ENCODE measurements at places on chromosomes 1 and 21.

- no peak for DNase-seq
Observed at GRCh38 chr1:81820765-81821164, 20.0 kb downstream of the ADGRL2 start.

GRCh38 chr1:234542211-234542850, 63.4 kb upstream of the TARBP1 start:
- DNase-seq = no peak

GRCh38 chr1:18945401-18945849, 11.1 kb downstream of the IFFO2 start:
- no peak for DNase-seq

- DNase-seq = no peak
Observed at GRCh38 chr1:184684285-184685074, 70.2 kb downstream of the EDEM3 start.

DNA sequence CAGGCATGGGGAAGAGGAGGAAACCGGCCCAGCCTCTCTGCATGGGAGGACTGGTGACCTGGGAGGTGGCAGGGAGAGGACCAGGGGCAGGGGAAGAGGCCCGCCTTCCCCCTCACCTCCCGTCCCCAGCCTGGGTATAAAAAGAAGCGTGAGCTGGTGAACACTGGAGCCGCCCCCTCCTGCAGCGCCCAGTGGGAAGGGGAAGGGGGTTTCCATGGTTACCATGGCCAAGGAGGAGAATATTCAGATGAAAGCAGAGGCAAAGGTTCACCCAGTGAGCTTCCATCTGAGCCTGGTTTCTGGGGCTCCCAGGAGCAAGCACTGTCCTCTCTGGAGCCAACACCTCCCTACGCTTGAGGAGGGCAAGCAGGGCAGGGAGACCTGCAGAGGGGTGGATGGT, 54.9 kb downstream of the ACOT7 start:
- DNase-seq = no peak

- DNase-seq = no peak
Observed at GRCh38 chr1:33338048-33338439, 17.1 kb upstream of the A3GALT2 start.

DNA sequence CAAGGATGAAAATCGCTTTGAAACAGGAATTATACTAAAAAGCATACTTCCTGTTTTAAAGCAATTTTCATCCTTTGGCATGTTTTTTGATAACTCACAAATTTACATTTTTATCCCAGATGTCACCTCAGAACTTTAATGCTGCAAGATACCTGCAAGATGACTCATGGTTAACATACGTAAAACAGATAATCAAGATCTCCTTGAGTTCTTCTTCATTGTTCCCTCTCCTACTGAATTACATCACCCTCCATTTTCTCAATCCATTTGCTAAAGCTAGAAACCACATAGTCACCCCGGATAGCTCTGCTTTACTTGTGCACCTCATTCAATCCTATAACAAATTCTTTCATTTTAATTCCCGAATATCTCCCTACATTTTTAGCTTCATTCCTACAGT, 1114.2 kb downstream of the PLA2G4A start:
- DNase-seq = no peak

GRCh38 chr1:232378266-232379062, 251.5 kb downstream of the SIPA1L2 start:
- no peak for DNase-seq

GRCh38 chr21:31182231-31183140, 144.2 kb upstream of the KRTAP19-8 start:
- no peak for DNase-seq

DNA sequence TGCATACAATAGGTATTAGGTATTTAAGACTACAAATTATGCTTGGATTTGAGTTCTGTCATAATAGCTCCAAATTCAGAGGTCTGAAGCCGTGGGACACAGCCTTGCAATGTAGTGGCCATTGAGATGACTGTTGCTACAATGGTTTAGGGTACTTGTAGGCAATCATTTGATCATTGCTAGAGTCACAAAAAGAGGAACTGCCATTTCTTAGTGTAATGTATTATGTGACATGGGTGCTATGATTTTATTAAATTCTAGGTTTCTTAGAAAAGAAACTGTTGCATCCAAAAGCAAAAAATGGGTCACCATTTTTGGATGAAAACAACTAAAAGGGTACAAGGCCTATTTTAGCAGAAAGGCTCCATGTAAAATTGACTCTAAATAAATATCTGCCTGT, 129.9 kb upstream of the ZNF644 start:
- DNase-seq = no peak

DNA sequence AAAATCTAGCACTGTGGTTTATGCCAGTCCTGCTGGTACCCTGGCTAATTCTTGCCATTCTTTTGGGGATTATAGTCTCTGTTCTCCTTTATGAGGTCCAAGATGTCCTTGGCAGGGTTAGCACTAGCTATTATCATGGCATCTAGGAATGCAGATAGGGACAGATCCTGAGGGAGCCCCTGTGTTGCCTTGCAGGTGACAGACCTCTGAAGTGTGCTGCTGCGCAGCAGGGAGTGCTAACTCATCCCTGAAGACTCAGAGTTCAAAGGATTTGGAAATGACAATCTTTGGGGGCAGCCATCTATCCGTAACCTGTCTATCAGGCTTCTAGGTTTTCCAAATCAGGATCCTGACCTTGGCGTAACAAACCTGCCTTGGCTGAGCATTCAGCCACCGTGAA, 16.3 kb downstream of the ZFYVE9 start:
- no peak for DNase-seq

GRCh38 chr1:172680733-172681275, 21.9 kb downstream of the FASLG start:
- DNase-seq = no peak

GRCh38 chr1:205301842-205302588, 19.5 kb downstream of the NUAK2 start:
- DNase-seq = no peak

DNA sequence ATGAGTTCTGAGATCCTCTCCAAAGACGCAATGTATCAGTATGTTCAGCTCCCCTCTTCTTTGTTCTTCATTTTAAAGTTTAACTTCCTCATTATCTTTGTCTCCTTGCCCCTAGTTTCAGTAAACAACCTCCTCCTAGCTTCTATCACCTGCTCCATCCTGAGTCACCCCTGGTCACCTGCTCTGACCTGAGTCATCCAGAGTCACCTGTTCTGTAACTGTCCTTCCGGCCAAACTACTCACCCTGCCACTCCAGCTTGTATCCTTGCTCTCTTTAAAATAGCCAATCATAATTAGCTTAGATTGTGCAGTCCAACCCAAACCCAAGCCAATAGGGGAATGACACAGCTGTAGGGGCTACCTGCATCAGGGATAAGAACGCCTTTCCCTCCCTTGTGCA, 332.0 kb downstream of the OLFM3 start:
- DNase-seq = no peak

DNA sequence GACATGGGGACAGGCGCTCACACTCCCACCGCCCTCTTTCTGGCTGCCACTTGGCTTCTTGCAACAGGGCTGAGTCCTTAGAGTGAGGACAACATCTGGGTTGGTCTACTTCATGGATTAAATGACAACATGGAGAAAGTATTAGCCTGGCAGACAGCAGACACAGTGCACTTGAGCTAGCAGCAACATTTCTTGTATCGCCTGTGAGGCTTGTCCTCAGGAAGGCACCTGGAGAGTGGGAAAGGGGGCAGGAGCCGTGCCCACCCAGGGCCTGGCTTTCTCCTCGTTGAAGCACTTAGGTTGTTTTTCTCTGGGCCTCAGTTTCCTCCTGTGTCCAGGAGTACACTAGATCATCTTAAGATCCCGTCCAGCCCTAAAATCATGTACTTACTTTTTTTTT, 3.7 kb downstream of the ELF3 start:
- no peak for DNase-seq

DNA sequence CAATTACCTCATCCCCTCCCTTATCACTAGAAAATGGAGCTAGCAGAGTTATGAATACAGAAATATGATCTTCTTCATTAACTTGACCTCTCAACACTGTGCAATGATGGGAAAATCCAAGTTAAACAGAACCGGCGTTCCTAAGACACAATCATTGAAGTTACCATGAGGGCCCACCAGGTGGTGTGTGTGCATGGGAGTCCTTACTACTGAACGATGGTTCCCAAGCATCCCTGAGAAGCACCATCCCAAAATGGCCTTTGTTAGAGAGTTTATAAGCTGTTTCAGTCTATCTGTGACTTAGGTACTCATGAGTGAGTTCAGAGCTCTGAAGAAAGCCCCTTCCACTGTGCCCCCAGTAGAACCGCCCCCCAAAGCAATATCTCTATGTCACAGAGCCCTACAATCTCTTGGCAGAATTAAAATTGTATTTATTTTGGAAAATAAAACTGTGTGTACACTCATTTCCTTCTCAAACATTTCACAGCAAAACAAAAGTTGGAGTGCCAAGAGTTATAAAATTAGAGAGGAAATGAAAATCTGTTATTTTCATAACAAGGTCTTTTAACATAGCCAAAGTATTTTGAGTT, 56.8 kb downstream of the PLD5 start:
- peak; percentile 10 for DNase-seq

DNA sequence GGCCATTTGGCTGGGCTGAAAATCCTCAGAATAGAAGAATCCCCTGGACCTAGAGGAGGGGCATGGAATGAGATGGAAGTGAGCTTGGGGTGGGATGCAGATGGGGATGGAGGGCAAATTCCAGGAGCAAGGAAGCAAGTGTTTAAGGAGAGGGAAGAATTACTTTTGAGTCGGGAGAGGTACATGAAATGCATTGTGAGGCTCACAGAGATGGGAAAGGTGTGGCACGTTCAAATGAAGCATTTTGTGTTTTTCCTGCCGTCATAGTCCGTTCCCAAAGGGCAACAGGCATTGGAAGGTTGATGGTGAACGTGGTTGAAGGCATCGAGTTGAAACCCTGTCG, 30.5 kb downstream of the ATP5PO start:
- no peak for DNase-seq

DNA sequence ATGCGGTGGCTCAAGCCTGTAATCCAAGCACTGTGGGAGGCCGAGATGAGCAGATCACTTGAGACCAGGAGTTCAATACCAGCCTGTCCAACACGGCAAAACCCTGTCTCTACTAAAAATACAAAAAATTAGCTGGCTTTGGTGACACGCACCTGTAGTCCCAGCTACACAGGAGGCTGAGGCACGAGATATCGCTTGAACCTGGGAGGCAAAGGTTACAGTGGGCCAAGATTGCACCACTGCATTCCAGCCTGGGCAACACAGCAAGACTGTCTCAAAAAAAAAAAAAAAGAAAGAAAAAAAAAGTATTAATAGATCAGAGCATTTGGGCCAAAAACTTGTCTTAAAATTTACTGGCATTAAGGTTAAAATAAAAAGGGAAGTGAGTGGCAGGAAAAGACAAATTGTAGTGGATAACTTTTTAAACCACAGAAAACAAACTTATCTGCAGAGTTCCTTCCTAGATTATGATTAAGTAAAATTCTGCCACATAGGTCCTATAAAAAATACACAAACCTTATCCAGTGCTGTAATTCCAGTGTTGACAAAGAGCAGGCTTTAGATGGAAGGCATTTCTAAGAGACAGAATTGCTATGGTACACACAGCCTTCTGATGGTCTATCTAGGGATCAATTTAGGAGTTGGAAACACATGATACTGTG, 53.3 kb downstream of the EIF4G3 start:
- DNase-seq = no peak

- DNase-seq = no peak
Observed at GRCh38 chr1:244353551-244354091, 98.1 kb downstream of the ADSS2 start.

- DNase-seq = no peak
Observed at GRCh38 chr1:156376146-156376545, 7.1 kb downstream of the RHBG start.

GRCh38 chr1:47843781-47844557, 153.2 kb downstream of the TRABD2B start:
- no peak for DNase-seq

DNA sequence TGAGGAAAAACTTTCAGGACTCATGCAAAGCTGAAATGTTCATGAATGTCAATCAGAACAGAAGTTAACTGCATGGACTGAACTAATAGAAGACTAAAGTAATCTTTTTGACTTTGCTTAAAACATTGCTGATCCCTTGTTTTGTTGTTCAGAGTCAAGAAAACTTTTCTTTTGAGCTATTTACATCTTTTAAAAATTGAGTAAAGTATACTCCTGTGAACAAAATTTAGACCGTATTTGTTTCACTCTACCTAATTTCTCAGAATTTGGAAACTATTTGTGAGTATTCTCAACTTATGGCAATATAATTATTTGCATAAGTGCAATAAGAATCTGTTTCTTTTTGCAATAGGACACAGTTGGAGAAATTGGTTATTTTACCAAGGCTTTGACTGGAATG, 41.1 kb downstream of the INPP5B start:
- DNase-seq = no peak

DNA sequence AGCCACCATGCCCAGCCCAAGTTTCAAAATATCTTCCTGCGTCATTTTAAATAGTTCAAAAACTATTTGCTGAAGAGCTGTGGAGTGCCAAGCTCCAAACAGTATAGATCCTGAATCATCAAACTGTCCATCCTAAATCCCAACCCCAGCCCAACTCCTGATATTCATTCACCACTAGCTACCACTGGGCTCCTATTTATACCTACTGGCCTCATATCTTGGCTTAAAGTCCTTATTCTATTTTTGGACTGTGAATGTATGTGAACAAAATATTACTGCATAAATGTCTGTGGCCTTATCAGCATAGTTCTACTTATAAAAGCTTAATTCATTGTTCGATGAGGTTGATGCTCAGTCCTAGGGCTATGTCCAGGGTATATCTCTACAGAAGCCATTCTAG, 5.2 kb upstream of the SCAMP3 start:
- no peak for DNase-seq

All from GM19239 (cell line).